ENCODE measurements at places on chromosomes 11 and 22. TPM values are rescaled to one million over a fixed set of nuclear protein-coding genes. Genes with fewer than 3 reads are reported as not detected.

Gene PRR33
- polyA plus RNA-seq = not detected

GRCh38 chr22:46867106-46867505 lies 104.7 kb downstream of the TBC1D22A start:
- no peak for DNase-seq

DNA sequence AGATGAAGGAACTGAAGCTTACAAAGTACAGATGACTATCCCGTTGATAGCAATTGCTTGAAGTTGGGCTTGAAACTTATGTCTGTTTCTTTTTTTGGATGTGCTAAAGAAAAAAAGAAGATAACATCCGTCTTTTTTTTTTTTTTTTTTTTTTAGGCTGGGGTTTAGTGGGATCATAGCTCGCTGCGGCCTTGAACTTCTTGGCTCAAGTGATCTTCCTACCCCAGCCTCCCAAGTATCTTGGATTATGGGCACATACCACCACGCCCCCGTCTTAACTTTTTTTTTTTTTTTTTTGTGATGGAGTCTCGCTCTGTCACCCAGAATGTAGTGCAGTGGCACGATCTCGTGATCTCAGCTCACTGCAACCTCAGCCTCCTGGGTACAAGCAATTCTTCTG lies 40.8 kb upstream of the SCN3B start:
- no peak for DNase-seq

Gene OR4D9
- polyA plus RNA-seq = not detected

DNA sequence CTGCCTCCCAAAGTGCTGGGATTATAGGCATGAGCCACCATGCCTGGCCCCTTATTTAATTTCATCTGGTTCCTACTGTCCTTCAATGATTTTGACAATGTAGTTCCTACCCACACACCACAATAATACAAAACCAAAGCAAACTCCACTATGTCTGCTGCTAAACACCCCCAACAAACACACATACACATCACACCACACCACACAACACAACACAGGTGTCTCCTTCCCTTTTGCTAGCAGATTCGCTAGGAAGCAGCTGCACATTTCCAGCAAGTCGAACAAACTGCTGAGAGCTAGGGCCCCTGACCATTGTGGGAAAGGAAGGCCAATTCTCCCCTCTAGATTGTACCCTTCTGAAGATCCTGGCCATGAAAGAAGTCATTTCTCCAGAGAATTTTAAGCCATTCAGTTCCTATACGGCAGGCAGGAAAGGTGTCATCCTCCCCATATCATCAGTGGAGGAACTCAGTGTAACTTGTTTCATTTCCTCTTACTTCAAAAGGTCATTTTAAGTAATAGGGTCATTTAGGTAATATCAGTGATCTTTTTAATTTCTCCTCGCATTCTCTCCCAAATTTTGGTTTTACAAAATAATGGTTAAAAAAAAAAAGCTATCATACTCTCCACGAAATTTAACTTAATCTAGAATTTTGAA lies 18.5 kb downstream of the NUMA1 start:
- no peak for DNase-seq

- DNase-seq = peak; percentile 16
These were observed 489 bp downstream of the RNF214 start for GRCh38 chr11:117232911-117233409.

Gene PNPLA5
- not detected for polyA plus RNA-seq
